Melanocyte of skin (primary cell): ENCODE measurements at places on chromosomes 2 and 18. TPM values are rescaled to one million over a fixed set of nuclear protein-coding genes. Genes with fewer than 3 reads are reported as not detected.

FEV gene
- total RNA-seq: not detected in 2 replicates

NEU2 gene
- not detected in 2 replicates for total RNA-seq

PPM1B gene
- 30.3 and 32.3 TPM in 2 replicates for total RNA-seq

C18orf54 gene
- 3.2 and 4.7 TPM in 2 replicates for total RNA-seq

AQP12B gene
- not detected in 2 replicates for total RNA-seq

ASPRV1 gene
- total RNA-seq: under 0.01 and 0.15 TPM in 2 replicates

GALNT13 gene
- not detected in 2 replicates for total RNA-seq

MYOM1 gene
- 0.34 and 0.36 TPM in 2 replicates for total RNA-seq
